ENCODE measurements at places on chromosomes 11 and 22. TPM values are rescaled to one million over a fixed set of nuclear protein-coding genes. Genes with fewer than 3 reads are reported as not detected.
A peak's percentile ranks its signal among the peaks of the same experiment; 100 is the strongest.

DNA sequence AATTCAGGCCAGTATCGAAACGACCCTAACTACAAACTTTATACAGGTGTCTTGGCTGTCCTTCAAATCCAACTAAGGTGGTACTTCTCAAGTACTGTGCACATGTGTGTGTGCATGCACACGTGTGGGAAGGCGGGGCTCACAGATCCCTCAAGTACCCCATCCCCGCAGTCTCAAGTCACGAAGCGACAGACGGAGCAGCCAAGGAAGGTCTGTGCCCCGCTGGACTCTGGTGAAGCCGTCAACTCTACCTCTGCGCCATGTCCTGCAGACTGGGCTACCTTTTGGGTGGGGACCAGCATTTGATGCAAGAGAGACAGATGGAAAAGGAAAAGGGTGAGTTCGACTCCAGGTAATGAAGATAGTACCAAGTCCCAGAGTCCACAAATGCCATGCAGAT is 169.0 kb downstream of the CRYBB2 start:
- H3K4me1 ChIP-seq: peaks cover 6% of the 10 kb centered on the region
- H3K27ac ChIP-seq: no peak overlapping the region
- no peak for DNase-seq
- H3K36me3 ChIP-seq: no peaks in the 10 kb centered on the region
- H3K27me3 ChIP-seq: no peaks in the 10 kb centered on the region

GRCh38 chr11:8584082-8584481 is 9.9 kb downstream of the STK33 start:
- H3K27me3 ChIP-seq: no peaks in the 10 kb centered on the region
- no peak overlapping the region for H3K27ac ChIP-seq
- peaks cover 2% of the 10 kb centered on the region for H3K4me1 ChIP-seq
- no peaks in the 10 kb centered on the region for H3K36me3 ChIP-seq
- no peak overlapping the region for H3K4me3 ChIP-seq

GRCh38 chr11:3223932-3224381 is 5.3 kb upstream of the MRGPRG start:
- no peak overlapping the region for H3K4me3 ChIP-seq
- H3K27me3 ChIP-seq: no peaks in the 10 kb centered on the region
- DNase-seq: no peak
- H3K4me1 ChIP-seq: no peaks in the 10 kb centered on the region

GRCh38 chr22:28207281-28208030 is 288.4 kb upstream of the PITPNB start:
- H3K36me3 ChIP-seq: no peaks in the 10 kb centered on the region
- H3K27ac ChIP-seq: no peak overlapping the region
- DNase-seq: no peak
- no peaks in the 10 kb centered on the region for H3K4me1 ChIP-seq
- H3K4me3 ChIP-seq: no peak overlapping the region

- DNase-seq: peak; percentile 72
- no peaks in the 10 kb centered on the region for H3K4me1 ChIP-seq
- no peaks in the 10 kb centered on the region for H3K36me3 ChIP-seq
These were observed 451 bp upstream of the HDHD5 start for GRCh38 chr22:17159504-17159951.

DNA sequence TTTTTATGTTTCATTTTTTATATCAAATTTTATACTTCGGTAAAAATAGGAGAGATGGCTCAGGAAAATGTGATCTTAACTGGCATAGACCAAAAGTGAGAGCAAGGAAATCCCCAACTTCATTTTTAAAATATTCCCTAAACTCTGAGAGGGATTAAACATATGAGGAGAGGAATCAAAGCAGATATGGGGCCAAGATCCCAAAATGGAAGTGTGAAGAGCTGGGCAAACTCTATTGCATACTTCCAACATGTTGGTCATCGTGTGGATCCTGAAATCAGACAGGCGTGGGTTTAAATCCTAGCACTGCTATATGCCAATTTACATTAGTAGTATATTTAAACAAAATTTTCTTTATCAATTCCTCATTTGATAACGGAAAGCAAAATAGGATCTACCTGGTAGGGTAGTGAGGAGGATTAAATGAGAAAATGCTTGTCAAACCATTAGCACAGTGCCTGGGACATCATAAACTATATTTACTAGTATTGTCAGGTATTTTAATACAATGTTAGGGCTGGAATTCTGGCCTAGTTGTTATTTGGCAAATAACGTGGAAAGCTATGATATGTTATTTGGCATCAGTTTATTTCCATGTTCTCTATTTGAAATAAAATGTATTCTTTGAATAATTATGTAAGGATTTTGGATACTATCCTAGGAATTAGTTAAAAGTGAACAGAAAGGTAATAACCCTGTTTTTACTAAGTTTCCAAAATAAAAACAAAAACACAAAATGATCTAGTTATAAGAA is 392.8 kb upstream of the CCDC90B start:
- H3K27me3 ChIP-seq: no peaks in the 10 kb centered on the region
- no peak for DNase-seq
- H3K27ac ChIP-seq: no peak overlapping the region
- H3K4me1 ChIP-seq: no peaks in the 10 kb centered on the region
- no peak overlapping the region for H3K4me3 ChIP-seq
- no peaks in the 10 kb centered on the region for H3K36me3 ChIP-seq

DNA sequence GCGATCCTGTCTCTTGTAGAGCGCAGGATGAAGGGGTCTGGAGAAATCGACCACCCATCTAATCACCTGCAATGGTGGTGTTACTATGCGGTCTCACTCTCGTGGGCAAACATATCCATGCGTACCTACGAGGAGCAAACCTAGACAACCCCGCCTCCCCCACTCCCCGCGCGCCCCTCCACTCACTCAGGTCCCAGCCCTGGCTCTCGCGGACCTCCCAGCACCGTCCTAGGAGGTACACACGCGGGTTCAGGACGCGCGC is 887 bp downstream of the TRPC6 start:
- peak overlapping the region; percentile 66 for H3K4me3 ChIP-seq
- DNase-seq: peak; percentile 62

GRCh38 chr11:122177238-122177637 is 61.2 kb upstream of the BLID start:
- no peak overlapping the region for H3K4me3 ChIP-seq
- H3K36me3 ChIP-seq: no peaks in the 10 kb centered on the region
- DNase-seq: no peak

DNA sequence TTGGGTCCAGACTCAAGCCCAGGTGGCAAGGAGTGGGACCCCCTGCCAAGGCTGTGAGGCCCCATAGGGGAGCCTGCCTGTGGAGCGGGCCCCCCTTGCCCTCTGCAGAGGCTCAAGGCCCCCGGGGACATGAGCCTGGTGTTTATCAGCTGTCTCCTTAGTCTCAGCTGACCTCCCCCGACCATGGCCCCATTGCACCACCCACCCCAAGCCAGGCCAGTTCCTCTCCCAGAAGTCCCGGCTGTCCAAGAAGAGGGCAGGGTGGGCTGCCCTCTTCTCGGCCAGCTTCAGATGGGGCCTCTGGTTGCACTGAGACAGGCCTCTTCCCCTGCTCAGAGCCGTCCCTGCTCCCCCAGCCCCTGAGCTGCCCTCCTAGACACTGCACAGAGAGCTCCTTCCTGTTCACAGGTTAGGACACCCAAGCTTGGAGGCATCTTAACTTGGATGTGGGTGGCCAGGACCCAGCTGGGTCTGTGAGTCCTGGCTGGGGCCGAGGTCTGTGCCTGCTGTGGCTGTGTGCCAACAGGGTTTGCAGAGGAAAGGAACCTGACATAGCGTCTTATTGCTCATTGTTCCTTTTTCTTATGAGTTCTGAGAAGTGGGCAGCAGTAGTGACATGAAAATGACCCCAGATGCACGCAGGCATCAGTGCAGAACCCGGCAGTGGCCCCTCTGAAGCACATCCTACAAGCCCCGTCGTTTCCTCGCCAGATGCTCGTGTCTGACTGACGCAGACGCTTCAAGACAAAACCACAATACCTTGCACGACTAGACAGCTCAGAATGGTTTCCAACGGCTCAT is 5.4 kb downstream of the TRABD start:
- H3K36me3 ChIP-seq: peaks cover 3% of the 10 kb centered on the region
- peak overlapping the region; percentile 63 for H3K27ac ChIP-seq
- H3K27me3 ChIP-seq: no peaks in the 10 kb centered on the region
- peak; percentile 82 for DNase-seq

- H3K36me3 ChIP-seq: no peaks in the 10 kb centered on the region
- no peak overlapping the region for H3K27ac ChIP-seq
- H3K4me3 ChIP-seq: no peak overlapping the region
These were observed 19.5 kb downstream of the OR5T2 start for GRCh38 chr11:56214537-56214936.

GRCh38 chr22:31635638-31636306 is 26.2 kb downstream of the PISD start:
- no peaks in the 10 kb centered on the region for H3K27me3 ChIP-seq
- no peak for DNase-seq
- no peak overlapping the region for H3K4me3 ChIP-seq
- no peaks in the 10 kb centered on the region for H3K36me3 ChIP-seq
- peak overlapping the region; percentile 0 for H3K27ac ChIP-seq

GRCh38 chr11:32821517-32821916 is 8.2 kb upstream of the PRRG4 start:
- H3K27me3 ChIP-seq: no peaks in the 10 kb centered on the region
- H3K4me1 ChIP-seq: no peaks in the 10 kb centered on the region
- no peaks in the 10 kb centered on the region for H3K36me3 ChIP-seq
- no peak overlapping the region for H3K4me3 ChIP-seq
- H3K27ac ChIP-seq: no peak overlapping the region

GRCh38 chr22:37681001-37681424 is 5.1 kb upstream of the NOL12 start:
- no peak for DNase-seq
- H3K36me3 ChIP-seq: no peaks in the 10 kb centered on the region
- H3K4me1 ChIP-seq: peaks cover 4% of the 10 kb centered on the region
- H3K4me3 ChIP-seq: no peak overlapping the region

GRCh38 chr11:56910785-56911184 is 77.9 kb upstream of the OR5AK2 start:
- H3K27me3 ChIP-seq: no peaks in the 10 kb centered on the region
- DNase-seq: no peak
- no peaks in the 10 kb centered on the region for H3K4me1 ChIP-seq
- H3K4me3 ChIP-seq: no peak overlapping the region
- no peaks in the 10 kb centered on the region for H3K36me3 ChIP-seq

DNA sequence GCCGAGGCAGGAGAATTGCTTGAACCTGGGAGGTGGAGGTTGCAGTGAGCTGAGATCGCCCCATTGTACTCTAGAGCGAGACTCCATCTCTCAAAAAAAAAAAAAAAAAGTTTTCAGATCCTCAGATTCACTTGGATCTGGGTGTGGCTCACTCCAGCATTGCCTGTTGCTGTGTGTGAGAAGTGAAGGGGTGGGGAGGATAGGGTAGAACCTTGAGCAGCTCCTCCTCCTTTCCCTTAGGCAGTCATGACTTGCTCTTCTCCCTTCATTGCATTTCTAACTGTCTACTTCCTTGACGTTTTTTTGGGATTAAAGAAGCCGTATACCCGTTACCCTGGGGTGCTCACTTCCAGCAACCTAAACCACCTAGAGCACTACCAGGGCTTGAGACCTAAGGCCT is 63.1 kb upstream of the YWHAH start:
- no peak for DNase-seq
- no peaks in the 10 kb centered on the region for H3K36me3 ChIP-seq
- no peaks in the 10 kb centered on the region for H3K27me3 ChIP-seq
- no peaks in the 10 kb centered on the region for H3K4me1 ChIP-seq
- H3K27ac ChIP-seq: no peak overlapping the region

The TRPC6 gene
- total RNA-seq: 1.4 TPM

The INPP5J gene
- total RNA-seq: 6.2 TPM

The ARCN1 gene
- total RNA-seq: 107 TPM

The XKR3 gene
- total RNA-seq: not detected

The APOA5 gene
- not detected for total RNA-seq

The FOLR3 gene
- total RNA-seq: 17.5 TPM

The RBMXL2 gene
- 0.13 TPM for total RNA-seq

The OR51B5 gene
- total RNA-seq: not detected

All from kidney (tissue), 22 donors.